ENCODE measurements at places on chromosomes 4 and X.

- no peak for DNase-seq
These were observed 9.6 kb upstream of the YTHDC1 start for GRCh38 chr4:68359508-68359907.

- no peak for DNase-seq
These were observed 11.5 kb upstream of the TXLNG start for GRCh38 chrX:16774746-16775145.

- DNase-seq = no peak
These were observed 218.3 kb upstream of the CNKSR2 start for GRCh38 chrX:21155916-21156315.

GRCh38 chr4:72463724-72464123 lies 105.3 kb downstream of the ADAMTS3 start:
- DNase-seq = no peak

DNA sequence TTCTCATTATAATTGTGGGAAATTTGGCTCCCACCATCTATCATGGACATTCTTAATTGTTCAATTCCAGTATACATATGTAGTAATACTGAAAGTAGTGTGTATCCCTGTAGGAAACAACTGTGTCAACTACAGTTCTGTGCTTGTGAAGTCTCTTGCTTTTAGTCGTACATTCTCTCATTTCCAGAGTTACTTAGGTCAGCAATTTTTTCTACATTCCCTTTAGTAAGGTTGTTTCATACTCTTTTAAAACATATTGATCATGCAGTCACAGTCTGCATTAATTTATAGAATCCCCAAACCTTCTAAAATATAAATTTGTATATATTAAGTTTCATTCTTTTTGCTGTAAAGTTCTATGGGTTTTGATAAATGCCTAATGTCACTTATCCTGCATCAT lies 289.2 kb upstream of the PCDH10 start:
- no peak for DNase-seq

DNA sequence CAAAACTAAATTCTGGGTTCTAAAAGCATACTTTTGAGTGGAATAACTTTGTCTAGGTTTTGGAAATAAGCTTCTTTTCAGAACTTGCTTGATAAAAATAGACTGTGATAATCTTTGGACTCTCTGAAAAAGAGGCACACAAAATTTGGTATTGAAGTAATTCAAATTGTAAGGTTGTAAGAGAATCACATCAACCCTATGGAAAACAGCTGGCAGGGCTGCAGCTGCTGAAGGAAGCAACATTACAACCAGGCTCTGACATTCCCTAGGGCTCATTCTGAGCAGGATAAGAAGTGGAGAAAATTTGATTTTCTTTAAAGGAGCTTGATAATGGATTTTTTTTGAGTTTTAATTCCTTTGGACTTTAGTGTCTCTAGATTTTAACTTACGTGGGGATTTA lies 147.6 kb downstream of the FSTL5 start:
- DNase-seq = no peak

DNA sequence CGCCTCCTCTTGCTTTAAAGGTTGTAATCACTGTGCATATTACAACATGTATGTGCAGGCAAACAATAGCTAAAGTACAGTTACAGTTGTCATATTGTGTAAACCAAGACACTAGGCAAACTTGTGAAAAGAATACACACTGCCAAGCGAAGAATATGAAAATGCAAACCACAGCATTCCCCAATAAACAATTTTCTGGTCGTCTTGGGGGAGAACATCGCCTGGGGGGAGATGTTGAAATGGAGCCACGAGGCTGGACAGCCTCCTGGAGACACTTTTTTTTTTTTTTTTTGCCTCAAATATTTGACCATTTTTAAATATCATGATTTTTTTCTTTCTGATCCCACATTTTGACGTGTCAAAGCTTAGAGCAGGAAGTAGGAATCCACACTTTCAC lies 51.7 kb upstream of the PDLIM3 start:
- DNase-seq = no peak

GRCh38 chr4:8108991-8109390 lies 49.6 kb downstream of the ABLIM2 start:
- no peak for DNase-seq

DNA sequence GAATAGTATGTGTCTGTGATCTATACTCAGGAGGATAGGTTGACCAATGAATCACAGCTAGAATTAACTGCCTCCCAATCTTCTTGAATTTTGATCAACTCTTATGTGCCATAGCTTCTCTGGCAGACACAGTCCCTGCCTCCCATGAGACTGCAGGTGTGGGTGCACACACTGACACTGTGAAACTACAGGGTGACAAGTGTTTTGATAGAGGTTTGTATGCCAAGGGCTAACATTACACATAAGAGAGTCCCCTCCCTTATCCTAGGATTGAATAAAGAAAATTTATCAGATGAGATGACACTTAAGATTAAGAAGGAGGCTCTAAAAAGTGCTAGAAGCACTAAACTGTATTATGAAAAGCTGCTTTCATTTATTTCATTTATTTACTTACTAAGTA lies 218.4 kb upstream of the BMP3 start:
- no peak for DNase-seq

- no peak for DNase-seq
These were observed 22.9 kb upstream of the STPG2 start for GRCh38 chr4:98166025-98166730.

GRCh38 chr4:128255906-128256305 lies 31.7 kb downstream of the PGRMC2 start:
- DNase-seq = no peak

GRCh38 chr4:80295336-80295735 lies 28.9 kb downstream of the FGF5 start:
- no peak for DNase-seq

DNA sequence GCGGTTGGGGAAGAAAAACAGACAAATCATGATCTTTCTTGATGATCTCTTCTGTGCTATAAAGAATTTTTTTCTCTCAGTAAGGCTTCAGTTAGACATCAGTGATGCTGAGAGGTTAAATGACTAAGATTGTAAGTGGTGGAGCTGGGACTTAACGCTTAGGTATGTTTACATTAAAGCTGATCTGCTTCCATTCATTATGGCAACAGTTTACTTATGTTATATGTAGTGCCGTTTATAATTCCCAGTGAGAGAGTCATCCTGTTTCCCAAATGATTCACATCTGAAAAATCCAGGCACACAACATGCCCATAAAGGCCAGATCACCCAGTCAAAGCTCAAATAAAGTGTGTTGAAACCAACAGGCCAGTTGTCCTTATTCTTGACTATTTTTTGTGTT lies 50.1 kb downstream of the CENPVL3 start:
- no peak for DNase-seq

GRCh38 chr4:114264877-114265291 lies 285.4 kb upstream of the ARSJ start:
- no peak for DNase-seq

DNA sequence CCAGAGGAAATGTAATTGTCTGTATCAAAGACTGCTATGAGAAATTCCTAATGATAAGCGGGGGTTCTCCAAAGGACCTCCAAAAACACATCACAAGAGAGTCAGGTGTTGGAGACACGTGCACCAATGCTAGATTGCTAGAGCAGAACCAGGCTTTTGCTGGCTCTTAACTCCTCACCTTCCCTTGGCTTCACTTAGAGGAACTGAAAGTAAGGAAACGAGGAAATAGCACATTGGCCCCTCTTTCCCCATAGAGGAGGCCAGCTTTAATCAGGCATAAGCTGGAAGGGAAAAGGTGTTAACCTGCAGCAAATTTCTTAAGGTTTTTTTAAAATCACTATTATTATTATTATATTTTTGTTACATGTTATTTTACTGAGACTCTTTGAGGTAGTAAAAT lies 13.6 kb downstream of the OTC start:
- DNase-seq = no peak

DNA sequence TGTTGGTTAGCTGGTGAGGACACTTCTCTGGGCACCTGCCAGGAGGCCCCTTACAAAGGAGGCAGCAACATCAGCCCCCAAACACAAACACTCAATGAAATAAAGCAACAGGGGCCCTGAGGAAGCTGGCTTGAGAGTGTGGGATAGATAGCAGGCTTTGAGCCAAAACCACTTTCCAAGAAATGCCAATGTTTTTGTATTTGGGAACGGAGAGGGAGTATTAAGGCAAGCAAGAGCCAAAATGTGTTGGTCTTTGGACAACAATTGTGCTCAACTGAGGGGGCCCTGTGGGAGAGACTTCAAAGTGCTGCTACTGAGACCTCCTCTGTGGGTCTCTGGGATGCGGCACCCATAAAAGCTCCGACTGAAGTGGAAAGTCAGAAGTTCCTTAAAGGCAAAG lies 41.0 kb downstream of the RAI2 start:
- DNase-seq = no peak

GRCh38 chr4:8192748-8193738 lies 6.0 kb upstream of the SH3TC1 start:
- peak; percentile 25 for DNase-seq

DNA sequence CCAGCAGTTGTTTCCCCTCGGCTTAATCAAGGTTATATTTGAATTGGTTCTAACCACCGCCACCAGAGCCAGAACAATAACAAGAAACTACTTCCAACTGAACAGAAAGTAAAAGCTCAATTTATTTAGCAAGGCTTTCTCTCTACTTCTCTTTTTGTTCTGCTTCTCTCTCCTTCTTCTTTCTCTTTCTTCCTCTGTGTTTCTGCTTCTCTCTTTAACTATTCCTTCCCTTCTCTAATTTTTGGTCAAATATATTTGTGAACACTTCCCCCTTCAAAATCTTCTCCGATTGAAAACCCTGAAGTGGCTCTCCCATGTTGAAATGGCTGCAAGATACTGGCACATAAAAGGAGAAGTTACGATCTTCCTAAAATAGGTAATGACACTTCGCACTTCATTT lies 1195.9 kb upstream of the PRKX start:
- no peak for DNase-seq
